Activated CD4-positive, alpha-beta T cell treated with anti-CD3 and anti-CD28 coated beads, Interleukin-10, Interleukin-2, amounts not matched to agents 100 ng/mL and 50 ng/mL, durations not matched to agents 16 hours and 8 hours (primary cell): ENCODE measurements at places on chromosomes 5 and 9.

DNA sequence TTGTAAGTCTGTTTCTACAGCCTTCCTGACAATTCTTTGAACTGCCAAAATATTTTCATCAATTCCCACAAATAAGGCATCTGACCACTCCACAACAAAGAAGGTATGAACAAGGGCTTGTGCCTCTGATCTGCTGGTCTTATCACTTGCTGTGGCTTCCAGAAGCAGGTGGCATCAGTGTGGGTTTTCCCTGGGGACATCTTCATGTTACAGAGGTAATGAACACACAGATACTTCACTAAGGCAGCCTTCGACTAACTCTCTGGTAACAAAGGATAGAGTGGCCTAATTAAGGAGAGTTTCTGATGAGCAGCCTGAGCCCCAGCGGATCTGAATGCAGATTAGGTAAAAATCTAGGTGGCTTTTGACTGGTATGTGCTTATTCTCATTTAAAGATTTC lies 15.2 kb upstream of the ERAP2 start:
- DNase-seq: no peak

GRCh38 chr5:134178096-134178419 lies 1.3 kb upstream of the SKP1 start:
- no peak for DNase-seq

GRCh38 chr9:16673171-16673570 lies 197.3 kb downstream of the BNC2 start:
- no peak for DNase-seq

- DNase-seq: no peak
These were observed 940 bp upstream of the CAMK4 start for GRCh38 chr5:111223101-111223786.

- no peak for DNase-seq
These were observed 60.2 kb downstream of the SECISBP2 start for GRCh38 chr9:89378541-89378940.

- no peak for DNase-seq
These were observed 18.5 kb upstream of the ANXA1 start for GRCh38 chr9:73133022-73133651.
